ENCODE measurements at places on chromosomes 7 and 10.

- no peak for DNase-seq
Measured at GRCh38 chr7:106863274-106863997, 1.6 kb upstream of the PIK3CG start.

DNA sequence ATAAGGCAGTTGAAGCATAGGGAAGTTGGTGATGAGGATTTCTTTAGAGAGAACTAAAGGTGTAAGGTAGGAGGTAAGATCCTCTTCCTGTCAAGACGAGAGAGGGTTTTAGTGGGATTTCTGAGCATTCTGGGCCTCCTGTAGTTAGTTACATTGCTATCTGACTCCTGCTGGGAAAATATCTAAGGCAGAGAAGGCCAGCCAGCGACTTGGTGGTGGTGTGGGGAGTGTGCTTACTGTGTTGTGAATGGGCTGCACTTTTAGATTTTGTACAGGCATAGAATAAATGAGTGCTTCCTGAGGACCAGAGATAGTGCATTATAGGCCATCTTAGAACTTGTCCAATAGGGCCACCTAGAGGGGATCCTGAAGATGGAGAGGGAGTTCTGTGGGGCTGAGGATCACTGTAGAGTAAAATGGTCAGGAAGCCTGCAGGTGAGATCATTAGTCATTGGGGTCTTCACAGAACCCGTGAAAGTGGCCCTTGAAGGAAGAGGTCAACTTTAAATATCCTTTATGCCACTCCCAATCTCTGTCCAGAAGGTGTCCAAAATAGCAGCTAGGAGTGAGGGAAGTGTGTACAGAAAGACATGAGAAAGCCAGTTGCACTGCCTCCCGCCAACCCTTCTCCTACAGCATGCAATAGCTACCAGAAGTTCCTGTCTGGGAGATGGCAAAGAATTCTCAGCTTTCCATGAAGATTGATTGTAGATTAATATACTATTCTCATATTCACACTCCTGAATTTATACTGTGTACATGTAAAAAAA, 266.6 kb downstream of the POLR1F start:
- DNase-seq: no peak

GRCh38 chr7:86768394-86768793, 124.7 kb downstream of the GRM3 start:
- no peak for DNase-seq

- no peak for DNase-seq
Measured at GRCh38 chr7:115354925-115355324, 433.0 kb downstream of the MDFIC start.

- DNase-seq: peak; percentile 28
Measured at GRCh38 chr10:128180843-128181242, 54.6 kb upstream of the MKI67 start.

DNA sequence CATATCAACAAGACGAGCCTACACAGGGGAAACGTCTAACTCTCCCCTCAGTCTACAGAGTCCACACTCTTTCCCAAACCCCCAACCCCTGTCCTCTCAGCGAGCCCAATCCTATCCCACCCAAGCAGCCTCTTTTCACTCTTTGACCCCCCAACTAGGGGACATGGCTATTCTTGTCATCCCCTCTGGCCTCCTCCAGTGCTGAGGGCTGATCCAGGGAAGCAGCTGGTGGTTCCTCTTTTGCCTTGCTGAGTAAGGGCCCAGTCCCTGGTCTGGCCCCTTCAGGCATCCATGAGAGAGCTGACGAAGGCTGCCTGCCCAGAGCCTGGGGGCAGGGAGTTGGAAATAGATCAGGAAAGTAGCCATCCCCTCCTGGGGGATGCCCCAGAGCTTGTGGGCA, 6.4 kb downstream of the NOBOX start:
- DNase-seq: no peak

DNA sequence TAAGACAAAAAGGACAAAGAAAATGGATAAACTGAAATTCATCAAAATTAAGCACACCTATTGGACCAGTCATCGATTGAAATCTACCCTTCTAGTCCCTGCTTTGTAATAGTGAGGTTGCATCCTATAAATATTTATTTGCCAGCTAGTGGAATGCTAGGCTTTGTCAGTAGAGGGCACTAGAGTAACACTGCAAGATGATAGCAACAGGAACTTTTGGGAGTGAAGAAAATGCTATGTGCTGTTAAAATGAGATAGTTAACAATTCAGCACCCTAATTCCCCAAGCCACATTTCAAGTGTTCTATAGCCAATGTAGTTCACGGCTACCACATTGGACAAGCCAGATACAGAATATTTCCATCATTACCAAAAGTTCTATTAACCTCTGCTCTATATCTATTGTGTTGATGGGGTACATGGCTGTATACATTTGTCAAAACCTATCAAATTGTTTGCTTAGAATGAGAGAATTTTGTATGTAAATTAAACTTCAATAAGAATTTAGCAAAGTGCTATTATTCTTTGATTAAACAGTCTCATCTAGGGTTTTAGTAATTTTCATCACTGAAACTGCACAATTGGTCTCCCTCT, 69.8 kb downstream of the LSMEM1 start:
- peak; percentile 9 for DNase-seq

GRCh38 chr10:132972149-132972985, 30.0 kb upstream of the CFAP46 start:
- no peak for DNase-seq

DNA sequence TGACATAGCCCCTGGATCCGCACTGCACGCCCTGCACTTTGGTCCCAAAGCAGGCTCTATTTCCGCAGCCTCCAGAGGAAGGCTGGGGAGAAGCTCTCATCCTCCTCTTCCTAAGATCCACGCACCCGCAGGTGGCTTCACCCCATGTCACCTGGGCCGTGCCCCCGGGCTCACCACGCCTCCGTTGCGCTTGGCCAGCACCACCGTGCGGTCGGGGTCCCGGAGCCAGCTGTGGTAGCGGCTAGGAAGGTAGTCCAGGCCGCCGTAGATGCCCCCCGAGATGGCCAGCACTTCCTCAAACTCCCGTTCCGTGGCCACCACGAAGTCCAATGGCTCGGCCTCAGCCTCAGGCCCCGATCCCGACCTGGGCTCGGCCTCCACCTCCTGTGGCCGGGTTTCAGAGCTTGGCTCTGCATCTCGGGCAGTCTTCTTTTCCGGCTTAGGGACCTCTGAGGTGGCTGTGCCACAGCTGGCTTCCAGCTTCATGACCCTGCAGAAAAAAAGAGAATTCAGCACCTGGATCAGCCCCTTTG, 5.7 kb downstream of the NAT16 start:
- DNase-seq: no peak

DNA sequence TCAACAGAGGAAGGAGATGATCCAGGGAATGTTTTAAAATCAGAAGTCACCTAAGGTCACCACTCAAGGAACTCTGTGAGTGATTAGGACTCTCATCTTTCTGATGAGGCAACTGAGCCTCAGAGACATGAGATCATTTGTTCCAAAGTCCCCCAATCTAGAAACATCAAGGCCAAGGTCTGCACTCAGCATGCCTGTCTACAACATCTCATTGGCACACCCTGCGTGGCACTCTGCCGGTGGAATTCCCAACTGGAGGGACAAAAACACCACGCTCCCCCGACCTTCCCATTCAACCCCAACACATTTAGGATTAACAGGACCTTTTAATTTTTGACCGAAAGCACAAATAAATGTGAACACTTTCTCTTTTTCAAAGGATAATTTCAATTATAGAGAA, 31.4 kb downstream of the CPXM2 start:
- no peak for DNase-seq

DNA sequence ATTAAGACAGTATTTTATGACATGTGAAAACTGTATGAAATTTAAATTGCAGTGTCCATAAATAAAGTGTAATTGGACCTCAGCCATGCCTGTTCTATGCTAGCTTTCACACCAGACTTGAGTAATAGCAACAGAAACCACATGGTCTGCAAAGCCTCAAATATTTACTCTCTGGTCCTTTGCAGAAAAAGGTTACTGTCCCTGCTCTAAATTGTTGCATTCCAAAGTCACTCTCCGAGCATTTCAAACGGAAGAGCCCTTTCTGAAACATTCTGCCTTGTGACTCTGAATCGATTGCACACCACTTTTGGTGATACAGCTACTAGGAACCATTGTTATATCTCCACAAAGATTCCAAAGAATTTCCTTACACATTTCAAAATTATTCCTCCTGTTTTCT, 81.0 kb upstream of the STK17A start:
- no peak for DNase-seq

- no peak for DNase-seq
Measured at GRCh38 chr7:54397836-54398612, 144.2 kb upstream of the VSTM2A start.

DNA sequence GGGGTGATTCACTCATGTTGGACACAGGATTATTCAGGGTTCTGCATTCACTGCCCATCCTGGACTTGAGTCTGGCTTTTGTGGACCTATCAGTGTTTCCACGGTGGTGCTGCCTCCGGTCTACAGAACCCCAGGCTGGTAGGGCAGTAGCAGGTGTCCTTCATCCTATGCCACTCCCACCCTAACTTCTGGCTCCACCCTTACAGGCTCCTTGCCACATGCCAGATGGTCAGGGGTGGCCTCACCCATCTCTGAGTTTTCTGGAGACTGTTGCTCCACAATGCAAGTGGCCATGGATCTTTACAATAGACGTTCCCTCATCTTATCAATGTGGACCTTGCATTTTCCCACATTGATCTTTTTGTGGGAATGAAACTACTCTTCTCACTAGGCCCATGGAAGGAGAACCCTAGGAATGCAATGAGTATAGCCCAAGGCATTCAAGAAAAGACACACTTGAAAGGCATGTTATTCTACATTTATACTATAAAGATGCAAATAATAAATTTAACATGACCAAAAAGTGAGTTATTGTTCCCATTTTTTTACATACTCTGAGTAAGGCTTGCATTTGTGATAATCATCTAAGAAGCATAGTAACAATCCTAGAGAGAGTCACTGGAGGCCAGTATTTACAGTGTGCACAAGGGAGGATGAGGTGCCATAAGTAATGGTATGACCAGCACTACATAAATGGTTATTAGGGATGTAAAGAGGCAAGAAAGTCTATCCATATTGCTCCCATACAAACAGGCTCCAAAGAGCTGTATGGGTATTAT, 57.4 kb upstream of the ADO start:
- no peak for DNase-seq

DNA sequence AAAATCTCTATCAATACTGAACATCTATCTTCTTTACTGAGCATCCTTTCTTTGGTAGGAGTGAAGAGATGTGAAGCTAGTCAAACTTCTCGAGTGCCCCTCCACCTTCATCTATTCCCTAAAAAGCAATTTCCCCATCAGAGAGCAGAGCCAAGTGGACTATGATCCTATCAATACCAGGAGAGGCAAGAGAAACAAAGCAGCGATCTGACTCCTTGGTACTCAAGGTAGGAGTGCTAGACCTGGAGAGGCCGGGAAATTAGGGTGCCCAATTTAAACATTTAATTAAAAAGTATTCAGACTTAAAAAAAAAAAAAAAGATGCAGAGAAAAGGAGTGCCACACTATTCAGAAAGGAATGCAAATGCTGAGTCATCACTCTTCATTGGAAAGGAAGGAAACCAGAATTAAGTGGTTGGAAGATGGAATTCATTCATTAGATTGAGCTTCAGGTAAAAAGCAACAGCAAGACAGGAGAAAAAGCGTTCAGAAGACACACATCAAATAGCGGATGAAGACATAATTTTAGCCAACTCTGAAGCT, 1.6 kb downstream of the TIAL1 start:
- no peak for DNase-seq

- no peak for DNase-seq
Measured at GRCh38 chr10:117596706-117597105, 54.2 kb downstream of the EMX2 start.

- DNase-seq: no peak
Measured at GRCh38 chr10:115628616-115629015, 535.5 kb downstream of the ATRNL1 start.

GRCh38 chr7:75842836-75843446, 29.3 kb upstream of the CCL24 start:
- peak; percentile 14 for DNase-seq

GRCh38 chr7:17988858-17989257, 38.8 kb downstream of the PRPS1L1 start:
- DNase-seq: no peak

DNA sequence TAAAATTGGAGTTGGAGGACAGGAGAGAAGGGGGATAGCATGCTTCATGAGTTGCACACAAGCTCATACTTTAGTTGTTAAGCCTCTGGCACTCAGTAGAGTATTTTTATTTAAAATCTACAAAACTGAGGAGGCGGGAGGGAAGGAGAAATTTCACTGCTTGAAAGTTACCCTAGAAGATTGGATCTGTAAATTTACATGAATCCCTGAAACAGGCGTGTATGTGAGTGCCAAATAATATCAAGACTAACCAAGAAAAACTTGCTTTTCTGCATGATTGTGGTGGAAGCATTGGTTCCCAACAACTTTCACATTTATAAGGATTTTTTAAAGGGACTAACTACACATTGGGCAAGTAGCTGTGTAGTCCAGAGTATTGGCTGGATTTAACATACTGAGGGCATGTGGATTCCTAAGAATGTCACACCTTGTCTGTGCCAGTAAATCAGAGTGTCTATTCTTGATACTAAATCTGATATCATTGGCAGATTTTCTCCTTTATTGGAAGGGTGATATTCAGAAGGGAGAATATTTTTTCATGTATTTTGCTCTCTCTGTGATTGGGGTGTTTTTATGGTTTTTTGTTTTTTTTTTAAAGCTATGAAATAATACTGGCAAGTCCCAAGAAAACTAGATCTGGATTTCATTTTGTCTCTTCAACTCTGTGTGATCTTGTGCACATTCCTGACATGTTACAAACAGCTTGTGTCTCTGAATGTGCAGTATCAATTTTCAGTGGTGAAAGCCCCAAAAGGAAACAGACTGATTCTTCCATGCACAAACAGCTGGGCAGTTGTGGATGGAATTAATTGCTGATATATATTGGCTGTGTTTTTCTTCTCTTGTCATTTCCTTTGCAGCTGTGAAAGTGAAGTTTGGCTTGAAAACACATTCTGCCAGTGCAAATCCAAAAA, 67.2 kb downstream of the ADD3 start:
- no peak for DNase-seq

DNA sequence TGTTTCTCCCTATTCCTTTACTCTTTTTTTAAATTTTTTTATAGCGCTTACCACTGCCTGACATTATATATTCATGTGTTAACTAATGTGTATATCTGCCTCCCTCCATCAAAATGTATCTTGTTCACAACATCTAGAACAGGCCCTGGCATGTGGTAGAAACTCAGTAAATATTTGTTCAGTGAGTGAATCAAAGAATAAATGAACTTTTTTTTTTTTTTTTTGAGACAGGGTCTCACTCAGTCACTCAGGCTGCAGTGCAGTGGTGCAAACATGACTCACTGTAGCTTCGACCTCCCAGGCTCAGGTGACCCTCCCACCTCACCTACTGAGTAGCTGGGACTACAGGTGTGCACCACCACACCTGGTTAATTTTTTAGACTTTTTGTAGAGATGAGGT, 7.5 kb upstream of the CALD1 start:
- no peak for DNase-seq

DNA sequence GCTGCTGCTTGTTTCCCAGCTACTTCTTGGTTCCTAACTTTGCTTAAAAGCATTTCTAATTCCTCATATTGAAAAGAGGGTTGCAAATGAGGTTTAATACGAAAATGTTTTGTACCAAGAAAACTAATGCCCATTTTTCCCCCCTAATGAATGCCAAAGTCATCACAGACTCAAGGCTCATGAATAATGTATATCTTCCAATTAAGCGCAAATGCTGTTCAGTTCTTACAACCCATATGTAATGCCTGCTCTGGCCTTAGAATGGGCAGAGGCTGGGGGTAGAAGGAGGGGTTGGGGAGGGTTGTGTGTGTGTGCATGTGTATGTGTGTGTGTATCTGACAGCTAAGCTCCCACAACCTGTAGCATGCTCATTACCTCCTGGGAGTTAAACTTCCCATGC, 901.7 kb downstream of the KCNMA1 start:
- no peak for DNase-seq

Data from activated CD4-positive, alpha-beta T cell treated with anti-CD3 and anti-CD28 coated beads for 4 hours (primary cell).